B cell (primary cell): ENCODE measurements at places on chromosomes 1 and 21.

GRCh38 chr1:167687919-167688519, 33.8 kb upstream of the MPZL1 start:
- peak; percentile 87 for DNase-seq

DNA sequence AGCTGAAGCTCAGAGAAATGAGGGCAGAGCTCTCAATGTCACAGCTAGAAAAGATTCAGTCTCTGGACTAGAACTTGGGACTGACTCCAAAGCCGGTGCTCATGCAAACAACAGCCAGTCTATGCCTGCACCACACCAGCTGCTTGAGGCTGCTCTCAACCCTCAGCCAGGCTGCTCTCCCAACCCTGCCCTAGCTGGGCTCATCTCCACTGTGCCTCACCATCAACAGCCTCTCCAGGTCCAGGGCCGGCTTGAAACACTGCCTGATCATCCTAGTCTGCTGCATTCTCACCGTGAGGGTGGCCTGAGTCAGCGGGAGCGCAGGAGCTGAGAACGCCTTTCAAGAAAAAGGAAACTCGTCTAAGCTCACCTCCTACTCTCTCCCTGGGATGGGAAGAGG, 94.5 kb downstream of the PTPRU start:
- no peak for DNase-seq

GRCh38 chr1:52978045-52978444, 51.0 kb downstream of the SCP2 start:
- no peak for DNase-seq

DNA sequence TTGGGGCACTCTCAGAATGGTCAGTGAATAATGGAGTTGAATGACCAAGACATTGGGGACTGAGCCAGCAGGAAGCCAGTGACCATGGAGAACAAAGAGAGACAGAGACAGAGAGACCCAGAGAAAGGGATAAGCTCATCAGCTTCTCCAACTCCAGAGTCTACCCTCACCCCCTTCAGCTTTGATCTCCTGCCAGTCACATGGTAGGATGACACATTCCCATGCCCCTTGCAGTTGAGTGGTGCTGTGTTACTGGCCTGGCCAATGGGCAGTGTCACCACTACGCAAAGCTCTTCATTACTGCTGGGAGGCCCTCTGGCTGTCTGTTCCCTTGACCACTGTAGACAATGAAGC, 643.5 kb downstream of the AJAP1 start:
- DNase-seq, result no peak

- DNase-seq, result no peak
Observed at GRCh38 chr1:27307874-27308598, 13.9 kb upstream of the TMEM222 start.

DNA sequence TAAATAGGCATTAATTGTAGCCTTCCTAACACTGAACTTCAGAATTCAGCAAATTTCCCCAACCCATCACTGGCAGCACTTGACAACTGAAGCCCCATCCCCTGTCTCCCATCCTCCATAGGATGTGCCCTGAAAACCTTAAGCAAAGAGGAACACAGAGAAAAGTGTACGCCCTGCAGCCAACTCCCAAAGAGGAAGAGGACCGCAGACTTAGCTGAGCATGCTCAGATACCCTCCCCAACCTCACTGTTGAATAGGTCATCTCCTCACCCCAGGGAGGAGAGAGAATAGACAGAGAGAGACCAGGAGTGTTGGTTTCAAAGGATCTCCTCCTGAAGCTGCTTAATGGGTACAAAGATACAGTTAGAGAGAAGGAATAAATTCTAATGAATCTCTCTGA, 50.5 kb downstream of the CD2 start:
- DNase-seq, result no peak

GRCh38 chr1:28249013-28249865, 10.1 kb upstream of the SESN2 start:
- no peak for DNase-seq

GRCh38 chr1:162171111-162171510, 101.6 kb downstream of the NOS1AP start:
- DNase-seq, result no peak

DNA sequence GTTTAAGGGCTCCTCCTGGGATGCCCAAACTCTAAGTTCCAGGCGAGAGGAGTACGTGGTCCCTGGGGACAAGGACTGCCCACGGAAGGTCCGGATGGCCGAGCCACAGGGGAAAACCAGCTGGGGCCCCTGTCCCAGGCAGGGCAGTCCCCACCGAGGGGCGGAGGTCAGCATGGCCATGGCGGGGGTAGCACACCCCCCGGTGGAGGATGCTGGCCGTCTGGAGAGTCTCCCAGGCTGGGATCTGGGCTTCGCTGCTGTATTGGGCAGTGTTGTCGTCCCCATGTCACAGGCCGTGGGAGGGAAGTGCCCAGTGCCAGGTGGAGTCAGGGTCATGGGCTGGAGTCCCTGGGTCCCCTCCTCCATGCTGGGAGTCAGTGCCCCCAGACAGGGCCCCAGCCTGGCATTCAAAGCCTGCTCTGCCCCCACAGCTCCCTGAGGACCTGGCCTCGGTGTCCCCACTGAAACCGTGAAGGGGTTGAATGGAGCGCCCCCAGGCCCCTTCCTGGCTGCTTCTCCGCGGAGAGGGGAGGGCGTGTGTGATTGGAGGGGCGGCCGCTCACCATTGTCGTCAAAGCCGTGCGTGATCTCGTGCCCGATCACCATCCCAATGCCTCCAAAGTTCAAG, 6.8 kb downstream of the PRXL2B start:
- no peak for DNase-seq

GRCh38 chr1:16944038-16944437, 22.3 kb downstream of the CROCC start:
- DNase-seq, result no peak

DNA sequence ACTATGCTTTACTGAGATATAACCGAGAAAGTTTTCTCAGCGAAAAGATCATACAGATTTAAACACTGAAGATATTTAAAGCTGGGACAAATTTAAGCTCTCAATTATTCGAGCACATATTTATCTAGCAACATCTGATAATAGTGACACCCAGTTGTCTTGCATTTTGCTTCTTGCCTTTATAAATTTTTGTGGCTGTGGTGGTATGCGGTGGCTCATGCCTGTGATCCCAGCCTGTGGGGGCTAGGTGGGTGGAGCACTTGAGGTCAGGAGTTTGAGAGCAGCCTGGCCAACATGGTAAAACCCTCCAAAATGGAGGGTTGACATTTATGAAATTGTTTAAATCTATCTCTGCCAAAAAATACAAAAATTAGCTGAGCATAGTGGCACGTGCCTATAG, 312.2 kb downstream of the SPATA17 start:
- no peak for DNase-seq

GRCh38 chr1:116246174-116246573, 126.9 kb upstream of the ATP1A1 start:
- no peak for DNase-seq

- DNase-seq, result no peak
Observed at GRCh38 chr1:2629627-2630497, 3.0 kb downstream of the MMEL1 start.

GRCh38 chr1:218633238-218633988, 288.3 kb downstream of the TGFB2 start:
- no peak for DNase-seq

- no peak for DNase-seq
Observed at GRCh38 chr1:22182715-22183114, 39.8 kb upstream of the WNT4 start.

GRCh38 chr1:174743654-174744561, 255.8 kb upstream of the CACYBP start:
- peak; percentile 65 for DNase-seq

- DNase-seq, result no peak
Observed at GRCh38 chr1:234871039-234871709, 257.5 kb downstream of the TOMM20 start.

- no peak for DNase-seq
Observed at GRCh38 chr1:231736464-231736863, 109.9 kb downstream of the DISC1 start.

- DNase-seq, result no peak
Observed at GRCh38 chr1:219310181-219310728, 136.6 kb downstream of the LYPLAL1 start.

- no peak for DNase-seq
Observed at GRCh38 chr1:245311887-245312536, 157.2 kb downstream of the KIF26B start.

GRCh38 chr1:10796029-10796944, at the start of gene CASZ1:
TSS of gene CASZ1 (minus strand) at chr1:10796646. CDS start at chr1:10693889, 102,757 bp downstream.
- DNase-seq, result no peak
